ENCODE measurements at places on chromosomes 1 and 21.

- no peak for DNase-seq
These were observed 125.6 kb downstream of the SPATA46 start for GRCh38 chr1:162251102-162251501.

GRCh38 chr21:35376406-35377135, 327.5 kb upstream of the RUNX1 start:
- no peak for DNase-seq

DNA sequence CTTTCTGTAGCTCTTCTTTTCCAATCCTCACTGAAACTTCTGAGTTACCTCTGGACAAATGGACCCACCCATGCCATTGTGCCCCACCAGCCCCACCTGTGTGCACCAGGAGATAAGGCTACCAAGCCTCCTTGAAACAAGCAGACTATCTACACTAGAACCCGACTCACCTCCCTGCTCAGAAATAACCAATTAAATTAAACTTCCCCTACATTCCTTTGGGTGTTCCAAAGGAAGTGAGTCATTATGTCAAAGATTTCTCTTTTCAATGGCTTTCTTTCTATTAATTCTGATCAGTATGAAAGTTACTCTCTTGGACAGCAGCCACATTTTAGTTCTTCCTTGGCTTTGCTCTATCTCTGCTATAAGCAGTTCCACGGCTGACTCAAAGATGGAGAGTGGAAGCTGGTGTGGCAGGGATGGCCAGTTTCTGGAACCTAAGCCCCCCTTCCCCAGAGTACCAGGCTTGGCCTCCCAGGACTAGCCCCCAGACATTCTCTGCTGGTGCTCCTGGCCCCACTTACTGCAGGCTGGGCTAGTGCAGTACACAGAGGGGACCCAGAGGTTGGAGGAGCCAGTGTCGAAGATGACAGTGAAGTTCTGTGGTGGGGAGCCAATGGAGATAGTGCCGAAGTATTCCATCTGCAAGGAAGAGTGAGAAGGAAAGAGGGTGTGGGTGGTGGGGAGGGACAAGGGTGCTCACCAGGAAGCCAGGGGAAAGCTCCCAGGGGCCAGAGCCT, 1.9 kb downstream of the CTSE start:
- no peak for DNase-seq

- DNase-seq, result no peak
These were observed 10.5 kb upstream of the IFI6 start for GRCh38 chr1:27682351-27682944.

DNA sequence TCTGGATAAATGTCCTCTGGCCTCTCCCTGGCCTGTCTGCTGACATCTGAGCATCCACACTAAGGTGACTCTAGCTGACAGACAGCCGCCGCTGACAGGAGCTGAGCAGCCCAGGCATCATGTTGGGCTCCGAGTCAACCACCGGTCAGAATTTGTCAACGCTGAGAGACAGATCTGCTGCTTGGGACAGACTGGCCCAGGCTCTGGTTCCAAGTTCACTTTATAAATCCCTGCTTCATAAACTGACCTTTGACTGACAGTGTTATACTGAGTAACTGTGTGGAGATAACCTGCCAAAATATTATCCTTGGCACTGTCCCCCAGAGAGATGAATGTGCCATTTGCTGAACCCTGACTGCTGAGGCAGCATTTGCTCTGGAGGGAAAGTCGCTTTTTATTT, 616.7 kb downstream of the NPHP4 start:
- DNase-seq, result no peak

- no peak for DNase-seq
These were observed 15.0 kb upstream of the HMGN1 start for GRCh38 chr21:39363607-39364555.

DNA sequence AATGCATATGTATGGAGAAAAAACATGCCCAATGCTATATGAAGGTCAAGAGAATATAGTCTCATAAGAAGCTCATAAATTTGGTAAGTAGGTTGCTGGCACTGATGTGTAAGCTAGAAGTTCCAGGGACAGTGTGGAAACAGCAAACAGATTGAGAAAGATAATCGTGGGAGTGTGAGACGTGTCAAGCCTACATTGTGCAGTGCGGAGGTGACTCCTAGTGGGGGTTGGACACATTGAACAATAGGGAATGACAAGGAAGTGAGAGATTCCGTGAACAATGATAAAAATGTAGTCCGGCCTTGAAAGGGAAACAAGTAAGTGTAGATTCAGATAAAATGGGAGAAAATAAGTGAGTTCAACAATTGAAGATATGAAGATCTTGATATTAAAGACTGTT, 788.4 kb upstream of the PRMT6 start:
- no peak for DNase-seq

GRCh38 chr1:244653439-244654107, 647 bp downstream of the DESI2 start:
- no peak for DNase-seq

DNA sequence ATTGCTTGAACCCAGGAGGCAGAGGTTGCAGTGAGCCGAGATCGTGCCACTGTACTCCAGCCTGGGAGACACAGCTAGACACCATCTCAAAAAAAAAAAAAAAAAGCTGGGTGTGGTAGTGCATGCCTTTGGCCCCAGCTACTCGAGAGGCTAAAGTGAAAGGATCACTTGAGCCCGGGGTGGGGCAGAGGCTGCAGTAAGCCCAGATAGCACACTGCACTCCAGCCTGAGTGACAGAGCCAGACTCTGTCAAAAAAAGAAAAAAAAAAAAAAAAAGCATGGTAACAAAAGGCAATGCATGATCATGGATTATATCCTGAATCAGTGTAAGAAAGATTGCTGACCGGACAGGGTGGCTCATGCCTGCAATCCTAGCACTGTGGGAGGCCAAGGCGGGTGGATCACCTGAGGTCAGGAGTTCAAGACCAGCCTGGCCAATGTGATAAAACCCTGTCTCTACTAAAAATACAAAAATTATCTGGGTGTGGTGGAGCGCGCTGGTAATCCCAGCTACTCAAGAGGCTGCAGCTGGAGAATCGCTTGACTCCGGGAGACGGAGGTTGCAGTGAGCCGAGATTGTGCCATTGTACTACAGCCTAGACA, 76.3 kb downstream of the RUSC1 start:
- DNase-seq, result no peak

DNA sequence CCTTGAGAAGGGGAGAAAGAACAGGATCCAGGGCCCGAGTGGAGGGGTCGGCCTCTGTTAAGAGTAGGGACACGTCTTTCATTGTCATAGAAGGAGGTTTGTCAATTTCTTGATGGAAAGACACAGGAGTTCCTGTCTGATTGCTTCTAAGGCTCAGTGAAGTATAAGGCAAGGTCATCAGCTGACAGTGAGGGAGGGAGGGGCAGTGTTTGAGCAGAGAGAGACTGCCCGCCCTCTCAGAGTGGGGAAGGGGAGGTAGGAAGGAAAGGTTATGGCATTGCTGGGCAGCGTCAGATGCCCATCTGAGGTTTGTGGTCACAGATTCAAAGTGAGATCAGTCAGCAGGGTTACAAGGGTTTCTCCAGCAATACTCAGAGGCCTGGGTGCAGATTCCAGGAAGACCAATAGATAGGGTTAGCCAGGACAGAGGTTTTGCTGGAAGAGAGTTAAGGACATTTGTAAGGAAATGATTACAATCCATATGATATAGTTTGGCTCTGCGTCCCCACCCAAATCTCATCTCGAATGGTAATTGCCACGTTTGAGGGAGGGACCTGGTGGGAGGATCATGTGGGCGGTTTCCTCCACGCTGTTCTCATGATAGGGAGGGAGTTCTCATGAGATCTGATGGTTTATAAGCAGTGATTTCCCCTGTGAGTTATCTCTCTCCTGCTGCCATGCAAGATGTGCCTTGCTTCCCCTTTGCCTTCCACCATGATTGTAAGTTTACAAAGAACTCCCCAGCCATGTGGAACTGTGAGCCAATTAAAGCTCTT, 127.2 kb upstream of the GJB5 start:
- no peak for DNase-seq

DNA sequence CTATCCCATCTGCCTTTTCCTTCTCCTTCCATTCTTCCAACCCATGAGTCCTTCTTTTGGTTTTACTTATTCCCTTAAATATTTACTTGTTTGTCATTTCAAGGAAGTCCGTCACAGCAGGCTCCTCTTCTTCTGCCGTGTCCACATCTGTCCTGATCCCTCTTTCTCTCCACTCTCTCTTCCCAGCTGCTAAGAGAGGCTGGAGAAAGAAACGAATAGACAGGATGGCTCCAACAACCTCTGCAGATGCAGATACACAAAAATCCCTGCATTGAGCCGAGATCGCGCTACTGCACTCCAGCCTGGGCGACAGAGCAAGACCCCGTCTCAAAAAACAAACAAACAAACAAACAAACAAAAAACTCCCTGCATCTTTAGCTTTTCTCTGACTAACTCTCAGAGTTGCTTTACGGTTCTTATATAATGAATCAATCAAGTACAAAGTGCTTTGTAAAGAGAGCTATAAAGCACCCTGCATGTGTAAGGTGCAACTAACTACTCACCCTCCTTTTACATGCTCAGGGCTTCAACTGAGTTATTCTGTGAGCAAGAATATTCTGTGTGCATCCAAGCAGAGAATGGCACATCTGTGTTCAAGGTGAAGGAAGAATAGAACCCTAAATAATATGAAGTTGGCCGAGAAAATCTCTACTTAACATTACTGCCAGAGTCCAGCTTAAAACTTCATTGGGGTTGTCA, 3.8 kb upstream of the SAMD13 start:
- no peak for DNase-seq

DNA sequence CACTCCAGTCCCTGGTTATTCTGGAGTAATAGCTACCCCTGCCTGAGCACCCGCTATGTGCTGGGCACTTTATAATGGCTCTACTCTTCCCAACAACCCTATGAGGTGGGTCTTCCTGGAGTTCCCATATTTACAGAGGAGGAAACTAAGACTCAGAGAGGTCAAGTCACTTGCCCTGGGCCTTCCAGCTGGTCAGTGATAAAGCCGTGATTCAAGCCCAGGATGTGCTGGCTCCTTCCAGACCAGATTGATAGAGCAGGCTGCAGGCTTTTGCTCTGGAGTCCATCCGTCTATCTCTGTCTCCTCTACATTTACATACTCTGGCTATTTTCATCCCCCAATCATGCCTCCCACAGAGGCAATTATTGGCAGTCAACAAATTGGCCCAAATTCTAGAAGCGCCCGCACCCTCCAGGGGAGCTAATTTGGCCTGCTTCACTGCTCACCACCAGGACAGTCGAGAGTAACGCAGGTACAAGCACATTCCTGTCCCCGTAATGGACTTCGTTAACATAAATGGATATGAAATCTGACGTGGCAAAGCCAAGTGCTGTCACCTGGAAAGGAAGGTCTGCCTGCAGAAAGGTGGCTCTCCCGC, 39.8 kb upstream of the SELENON start:
- no peak for DNase-seq

DNA sequence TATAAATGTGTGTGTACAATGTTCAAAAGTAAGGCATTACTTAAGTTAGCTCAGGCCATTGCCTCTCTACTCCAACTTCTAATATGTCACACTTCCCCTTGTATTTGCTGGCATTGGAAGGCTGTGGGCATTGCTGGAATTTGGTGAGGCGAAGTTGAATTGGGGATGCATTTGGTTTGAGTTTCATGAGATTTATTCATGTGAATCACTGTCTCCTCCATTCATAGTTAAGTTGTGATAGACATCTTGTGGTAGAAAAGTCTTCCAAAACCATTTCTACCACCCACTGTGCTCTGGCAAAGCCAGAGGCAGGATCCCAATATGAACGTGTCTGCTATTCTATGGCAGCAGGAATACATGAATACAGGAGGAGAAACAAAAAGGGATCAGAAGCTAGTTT, 397.8 kb upstream of the USP24 start:
- DNase-seq, result no peak

DNA sequence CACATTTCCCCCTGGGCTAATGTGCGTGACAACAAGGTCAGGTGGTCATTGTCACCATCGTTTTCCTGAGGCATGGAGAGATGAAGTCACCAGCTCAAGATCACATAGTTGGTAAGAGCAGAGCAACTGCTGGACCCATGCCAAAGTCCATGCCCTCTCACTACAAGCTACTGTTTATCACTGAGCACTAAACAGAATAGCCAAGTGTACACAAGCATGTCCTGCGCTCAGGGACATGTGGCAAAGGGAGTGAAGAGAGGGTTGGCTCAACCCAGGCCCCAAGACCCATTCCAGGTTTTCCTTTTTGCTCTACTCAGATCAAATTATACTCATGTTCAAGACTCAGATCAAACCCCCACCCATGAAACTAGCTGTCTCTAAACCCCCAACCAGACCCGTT, 20.8 kb downstream of the LRRC52 start:
- DNase-seq, result no peak

DNA sequence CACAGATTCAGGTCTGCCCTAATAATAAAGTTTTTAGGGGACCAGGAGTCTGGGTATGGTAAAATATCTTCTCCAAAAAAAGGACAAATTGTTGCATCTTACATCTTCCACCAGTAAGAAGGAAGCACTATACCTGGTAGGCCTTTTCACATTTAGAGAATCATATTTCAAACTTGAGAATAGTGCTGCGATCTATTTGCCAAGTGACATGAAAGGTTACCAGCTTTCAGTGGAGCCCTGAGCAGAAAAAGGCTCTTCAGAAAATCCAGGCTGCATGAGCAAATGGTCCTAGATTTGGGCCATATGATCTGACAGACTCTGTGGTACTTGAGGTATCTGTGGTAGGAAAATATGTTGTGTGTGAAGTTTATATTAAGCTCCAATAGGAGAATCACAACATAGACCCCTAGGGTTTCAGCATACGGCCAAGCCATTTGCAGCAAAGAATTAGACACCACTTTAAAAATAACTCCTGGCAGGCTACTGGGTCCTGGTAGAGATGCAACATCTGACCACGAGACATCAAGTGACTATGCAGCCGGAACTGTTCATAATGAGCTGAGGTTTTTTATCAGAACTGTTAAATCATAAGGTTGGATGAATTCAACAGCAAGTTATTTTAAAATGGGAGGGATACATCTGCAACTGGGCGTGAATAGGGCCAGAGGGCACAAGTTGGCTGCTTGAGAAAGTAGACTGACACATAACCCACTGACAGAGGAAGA, 38.6 kb upstream of the CCDC190 start:
- no peak for DNase-seq

- no peak for DNase-seq
These were observed 152.8 kb upstream of the DPT start for GRCh38 chr1:168881656-168882260.

DNA sequence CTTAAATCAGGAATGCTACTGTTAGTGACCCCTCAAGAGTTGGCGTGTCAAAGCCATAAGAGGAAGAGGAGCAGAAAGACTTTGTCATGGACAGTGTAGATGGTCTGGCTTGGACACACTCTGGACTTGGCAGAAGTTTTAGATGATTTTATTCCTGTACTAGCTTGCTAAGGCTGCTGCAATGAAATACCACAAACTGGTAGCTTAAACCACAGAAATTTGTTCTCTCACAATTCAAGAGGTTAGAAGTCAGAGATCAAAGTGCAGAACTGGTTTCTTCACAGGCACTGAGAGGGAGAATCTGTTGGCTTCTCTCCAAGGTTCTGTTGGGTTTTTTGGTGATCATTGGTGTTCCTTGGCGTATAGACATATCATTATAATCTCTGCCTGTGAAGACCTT, 869.8 kb upstream of the B3GALT2 start:
- DNase-seq, result no peak

DNA sequence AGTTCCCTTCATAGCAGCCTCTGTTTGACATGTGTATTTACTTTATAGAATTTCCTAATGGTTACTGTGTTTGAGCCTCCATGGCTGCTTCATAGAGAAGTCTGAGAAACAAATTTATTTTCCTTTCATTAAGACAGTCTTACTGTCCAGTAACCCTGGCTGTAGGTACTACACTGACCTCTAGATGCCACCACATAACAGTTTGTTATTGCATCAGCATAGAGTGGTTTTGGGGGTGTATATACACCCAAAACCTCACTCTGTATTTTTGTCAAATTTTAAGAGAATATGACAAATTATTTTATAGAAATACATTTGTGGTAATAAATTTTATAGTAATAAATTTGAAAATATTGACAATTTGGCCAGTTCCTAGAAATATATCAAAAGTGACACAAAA, 57.3 kb downstream of the OBSCN start:
- no peak for DNase-seq

Measured in NCI-H1436 (cell line).